Fibroblast of the aortic adventitia (primary cell): ENCODE measurements at places on chromosomes 1 and 21. TPM values are rescaled to one million over a fixed set of nuclear protein-coding genes. Genes with fewer than 3 reads are reported as not detected.

The PADI2 gene
- 0.09 and 0.16 TPM in 2 replicates for total RNA-seq

The EFNA3 gene
- 0.90 TPM in 1 of 2 replicates, not detected in the other for total RNA-seq

The DNAJC6 gene
- total RNA-seq: 0.49 and 0.72 TPM in 2 replicates

The FMO3 gene
- 1.3 TPM in 1 of 2 replicates, not detected in the other for total RNA-seq

The FCGR3A gene
- not detected in 2 replicates for total RNA-seq

The LEFTY1 gene
- total RNA-seq: not detected in 2 replicates

The ACTA1 gene
- not detected in 2 replicates for total RNA-seq

The GPR3 gene
- 0.99 TPM in 1 of 2 replicates, not detected in the other for total RNA-seq
